ENCODE measurements at places on chromosomes 16 and 17. TPM values are rescaled to one million over a fixed set of nuclear protein-coding genes. Genes with fewer than 3 reads are reported as not detected.
A peak's percentile ranks its signal among the peaks of the same experiment; 100 is the strongest.

DNA sequence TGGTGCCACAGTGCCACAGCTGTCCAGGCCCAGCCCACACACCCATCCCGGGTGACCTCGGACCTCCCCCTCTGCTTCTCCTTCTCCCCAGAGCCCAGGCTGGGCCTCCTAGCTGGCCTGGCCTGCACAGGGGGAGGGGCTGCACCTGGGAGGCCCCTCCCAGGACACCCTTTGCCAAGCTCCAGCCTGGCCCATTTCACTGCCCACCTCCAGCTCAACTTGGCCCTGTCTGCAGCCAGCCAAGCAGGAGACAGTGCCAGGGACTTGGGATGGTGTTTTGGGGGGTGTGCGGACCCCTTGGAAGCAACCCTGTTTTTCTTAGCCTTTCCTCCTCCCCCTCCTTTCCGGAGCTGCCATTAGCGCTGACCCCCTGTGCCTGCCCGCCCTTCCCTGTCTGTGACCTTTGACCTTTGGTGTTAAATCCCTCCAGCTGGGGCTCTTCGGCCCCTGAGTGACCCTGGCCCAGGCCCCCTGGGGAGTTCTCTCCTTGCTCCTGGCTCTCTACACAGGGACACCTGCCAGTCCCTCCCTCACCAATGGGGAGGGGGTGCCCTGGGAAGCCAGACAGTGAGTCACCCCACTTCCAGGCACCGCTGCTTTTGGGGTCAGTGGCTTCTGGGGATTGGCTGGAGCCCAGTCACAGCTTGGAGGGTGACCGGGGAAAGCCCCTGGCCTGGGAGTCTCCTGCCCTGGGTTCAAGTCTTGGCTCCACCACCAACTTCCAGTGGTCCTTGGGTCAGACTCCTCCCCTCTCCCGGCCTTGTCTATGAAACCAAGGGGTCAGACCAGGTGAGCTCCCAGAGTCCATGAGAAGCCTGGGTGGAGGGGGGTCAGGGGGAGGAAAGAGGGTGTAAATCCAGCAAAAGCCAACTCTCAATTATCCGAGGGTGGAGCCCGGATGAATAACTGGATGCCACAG is 1.9 kb downstream of the GLIS2 start:
- DNase-seq, result no peak

DNA sequence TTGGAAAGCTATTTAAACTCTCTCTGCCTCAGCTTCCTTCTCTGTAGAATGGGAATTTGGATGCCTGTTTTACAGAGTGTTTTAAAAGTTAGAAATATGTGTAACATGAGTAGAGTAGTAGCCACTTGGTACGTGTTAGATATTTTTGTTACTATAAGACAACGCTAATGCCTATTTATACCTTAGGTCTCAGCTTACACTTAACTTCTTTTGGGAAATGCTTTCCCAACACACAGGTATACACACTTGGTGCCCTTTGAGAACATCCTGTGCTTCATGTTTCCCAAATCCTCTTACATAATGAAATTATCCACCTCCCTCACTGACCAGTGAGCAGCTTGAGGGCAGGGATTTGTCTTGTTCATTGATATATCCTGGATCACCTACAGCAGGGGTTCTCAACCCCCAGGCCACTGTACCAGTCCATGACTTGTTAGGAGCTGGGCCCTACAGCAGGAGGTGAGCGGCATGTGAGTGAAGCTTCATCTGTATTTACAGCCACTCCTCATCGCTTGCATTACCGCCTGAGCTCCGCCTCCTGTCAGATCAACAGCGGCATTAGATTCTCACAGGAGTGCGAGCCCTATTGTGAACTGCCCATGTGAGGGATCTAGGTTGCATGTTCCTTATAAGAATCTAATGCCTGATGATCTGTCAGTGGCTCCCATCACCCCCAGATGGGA is 33.5 kb downstream of the ARSG start:
- DNase-seq, result no peak

ANKRD13B gene
- 52.6 TPM for total RNA-seq

GRCh38 chr17:61382796-61383688 is 16.6 kb upstream of the TBX2 start:
- no peak for DNase-seq

GRCh38 chr16:2537451-2538379 is at the start of gene PDPK1:
Gene PDPK1 (plus strand): TSS chr16:2538021. CDS start chr16:2538113, 92 bp downstream.
- DNase-seq, result peak; percentile 92

NOS2 gene
- 0.20 TPM for total RNA-seq

DNA sequence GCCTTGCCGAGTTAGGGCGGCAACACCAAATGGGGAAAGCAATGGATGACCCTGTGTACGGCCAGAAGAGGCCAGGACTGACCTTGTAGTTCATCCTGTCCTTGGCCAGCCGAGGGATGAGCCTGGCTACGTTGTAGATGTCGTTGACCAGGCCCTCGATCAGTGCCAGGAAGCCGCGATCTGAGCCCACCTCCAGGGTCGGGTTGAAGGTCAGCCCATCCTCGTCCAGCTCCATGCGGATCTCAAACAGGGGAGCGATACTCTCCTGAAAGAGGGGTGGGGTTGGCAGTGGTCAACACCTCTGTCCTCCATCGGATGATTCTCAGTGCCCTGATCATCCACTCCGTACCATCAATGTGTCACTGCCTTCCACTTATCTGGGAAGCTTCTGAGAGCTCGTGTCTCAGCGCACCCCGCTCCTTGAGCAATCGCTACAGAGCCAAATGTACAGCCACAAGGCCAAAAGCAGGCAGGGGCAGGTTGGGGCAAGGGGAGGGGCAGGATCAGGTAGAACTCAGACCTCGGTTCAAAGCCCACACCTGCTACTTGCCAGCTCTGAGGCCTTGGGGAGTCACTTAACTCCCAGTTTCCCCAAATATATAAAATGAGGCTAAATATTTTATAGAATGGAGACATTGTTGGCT is 39.9 kb downstream of the DNAH17 start:
- DNase-seq, result no peak

KRT28 gene
- total RNA-seq, result not detected

DNA sequence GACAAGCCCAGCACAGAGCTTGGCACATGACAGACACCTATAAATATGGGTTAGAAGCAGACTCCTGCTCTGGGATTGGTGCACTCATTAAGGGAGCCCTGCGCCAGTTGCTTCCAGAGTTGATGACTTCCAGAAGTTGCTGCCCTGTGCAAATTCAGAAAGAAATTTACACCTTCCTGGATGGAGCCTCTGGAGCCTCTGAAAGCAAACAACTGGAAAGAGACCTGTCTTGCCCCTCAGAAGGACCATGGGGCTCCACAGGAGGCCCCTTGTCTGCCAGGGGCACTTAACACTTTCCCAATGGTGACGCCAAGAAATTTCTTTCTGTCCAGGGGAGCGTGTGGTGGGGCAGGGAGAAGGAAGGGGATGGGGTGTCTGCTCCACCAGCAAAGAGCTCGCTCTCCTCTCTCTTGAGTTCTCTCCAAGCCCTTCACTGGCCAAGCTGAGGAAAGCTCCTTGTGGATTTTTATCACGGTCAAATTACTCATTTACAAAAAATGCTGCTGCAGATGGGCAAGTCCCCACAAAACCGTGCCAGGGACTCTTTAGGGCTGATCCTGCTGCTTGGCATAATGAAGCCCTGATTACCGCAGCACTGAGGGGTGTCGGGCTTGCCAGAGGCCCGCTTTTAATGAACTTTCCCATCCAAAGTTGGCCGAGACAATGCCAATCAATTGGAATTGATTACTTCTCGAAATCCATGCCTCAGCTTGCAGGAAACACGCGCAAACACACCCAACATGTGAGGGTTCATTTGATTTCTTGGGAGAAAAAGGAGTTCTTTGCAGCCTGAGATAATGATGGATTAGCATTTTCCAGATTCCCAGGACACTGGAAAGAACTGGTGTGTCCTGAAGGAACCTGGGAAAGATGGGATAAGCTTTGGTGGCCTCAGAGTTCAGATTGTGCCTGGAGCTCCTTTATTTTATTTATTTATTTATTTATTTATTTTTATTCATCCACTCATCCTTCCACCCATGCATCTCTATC is 583.6 kb upstream of the CDH5 start:
- no peak for DNase-seq

DNA sequence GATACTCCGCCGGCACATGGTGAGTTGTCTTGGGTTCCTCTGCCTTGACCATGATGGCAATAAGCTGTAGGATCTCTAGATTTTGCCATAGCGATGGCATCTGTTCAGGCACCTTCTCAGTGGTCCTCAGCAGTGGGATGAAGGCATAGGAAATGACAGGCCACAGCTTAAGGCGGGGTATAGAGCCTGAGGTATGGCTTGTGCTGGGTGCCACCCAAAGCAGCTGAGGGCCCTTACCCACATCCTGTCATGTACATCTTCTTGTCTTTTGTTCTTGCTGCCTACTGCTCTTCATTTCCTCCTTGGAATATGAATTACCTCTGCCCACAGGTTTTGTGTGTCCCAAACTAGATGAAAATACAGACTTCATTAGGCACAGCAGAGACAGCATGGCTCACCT is 29.5 kb downstream of the KAT7 start:
- no peak for DNase-seq

GRCh38 chr16:77967054-77967904 is 55.1 kb upstream of the CLEC3A start:
- DNase-seq, result no peak

TBC1D3L gene
- 59.1 TPM for total RNA-seq

ABCC6 gene
- total RNA-seq, result 4.2 TPM

DNA sequence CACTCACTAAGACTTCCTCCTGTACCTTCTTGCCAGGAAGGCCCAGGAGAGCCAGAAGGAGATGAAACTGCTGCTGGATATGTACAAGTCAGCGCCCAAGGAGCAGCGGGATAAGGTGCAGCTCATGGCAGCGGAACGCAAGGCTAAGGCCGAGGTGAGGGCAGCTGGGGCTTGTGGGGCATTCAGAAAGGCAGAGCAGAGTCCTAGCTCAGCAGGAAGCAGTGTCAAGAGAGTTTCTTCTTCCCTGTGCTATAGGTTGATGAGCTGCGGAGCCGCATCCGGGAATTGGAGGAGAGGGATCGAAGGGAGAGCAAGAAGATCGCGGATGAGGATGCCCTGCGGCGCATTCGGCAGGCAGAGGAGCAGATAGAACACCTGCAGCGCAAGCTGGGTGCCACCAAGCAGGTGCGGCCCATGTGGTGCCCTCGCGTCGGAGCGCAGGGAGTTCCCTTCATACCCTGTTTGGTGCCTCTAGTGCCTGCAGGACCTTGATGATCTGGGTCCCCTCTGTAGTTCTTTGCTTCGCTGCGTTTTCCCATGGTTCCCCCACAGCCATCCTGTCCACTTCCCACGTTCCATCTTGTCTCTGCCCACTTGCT is 6.6 kb downstream of the RNF40 start:
- DNase-seq, result no peak

HEATR9 gene
- total RNA-seq, result not detected

DNA sequence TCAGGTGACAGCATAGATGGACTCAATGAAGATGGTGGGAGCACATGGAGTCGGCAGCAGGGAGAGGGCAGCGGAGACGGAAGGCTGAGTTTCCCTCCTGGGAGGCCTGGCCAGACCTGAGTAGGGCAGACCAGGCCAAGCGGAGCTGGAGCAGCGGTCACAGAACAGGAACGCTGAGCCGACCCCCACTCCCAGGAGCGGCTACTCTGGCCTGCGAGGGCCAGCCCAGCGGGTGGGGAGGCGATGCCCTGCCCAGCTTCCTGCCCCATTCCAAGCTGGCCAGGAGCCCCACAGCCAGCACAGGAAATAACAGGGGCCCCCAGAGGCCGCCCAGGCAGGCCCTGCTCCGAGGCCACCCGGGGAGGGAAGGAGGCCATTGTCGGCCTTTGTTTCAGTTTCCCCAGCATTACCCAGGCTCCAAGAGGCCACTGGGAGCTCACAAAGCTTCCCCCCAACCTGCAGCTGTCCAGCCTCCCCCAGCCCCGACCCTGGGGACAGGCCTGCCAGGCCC is 79.8 kb downstream of the ZNF423 start:
- no peak for DNase-seq

DNA sequence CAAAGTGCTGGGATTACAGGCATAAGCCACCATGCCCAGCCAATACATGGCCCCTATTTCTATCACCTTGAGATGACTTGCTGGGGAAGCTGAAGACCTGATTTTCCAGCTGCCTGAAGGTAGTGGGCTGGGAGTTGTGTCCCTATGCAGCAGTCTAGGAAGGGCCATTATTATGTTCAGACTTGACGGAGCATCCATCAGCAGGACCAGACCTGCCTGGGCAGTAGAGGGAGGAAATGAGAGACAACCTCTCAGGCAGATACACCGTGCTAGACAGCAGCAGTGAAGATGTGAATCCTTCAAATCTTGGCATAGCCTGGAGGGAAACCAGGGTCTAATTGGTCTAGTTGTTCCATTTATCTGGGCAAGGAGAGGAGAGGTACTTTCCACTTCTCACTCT is 35.6 kb upstream of the PHOSPHO1 start:
- DNase-seq, result no peak

ZNF23 gene
- 16.4 TPM for total RNA-seq

DNA sequence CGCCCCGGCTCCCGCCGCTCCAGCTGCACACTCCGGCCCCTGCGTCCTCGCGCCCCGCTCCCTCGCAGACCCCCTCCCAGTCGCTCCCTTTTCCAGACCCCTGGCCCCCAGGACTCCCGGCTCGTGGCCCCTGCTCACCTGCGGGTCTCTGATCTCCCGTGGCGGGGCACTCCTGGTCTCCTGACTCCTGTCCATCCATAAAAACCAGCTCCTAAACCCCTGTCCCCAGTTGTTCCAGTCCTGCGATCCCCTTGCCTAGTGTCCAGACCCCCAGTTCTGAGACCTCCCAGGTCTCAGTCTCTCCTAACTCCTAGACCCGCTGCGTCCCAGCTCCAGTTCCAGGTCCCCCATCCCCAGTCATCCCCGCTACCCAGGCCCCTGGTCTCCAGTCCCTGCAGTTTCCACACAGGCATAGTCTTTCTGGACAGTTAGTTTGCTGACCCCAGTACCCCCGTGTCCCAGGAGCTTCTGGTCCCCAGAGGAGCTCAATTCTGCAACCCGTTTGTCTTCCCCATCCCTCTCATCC is 379 bp downstream of the SNX29 start:
- DNase-seq, result no peak

DNA sequence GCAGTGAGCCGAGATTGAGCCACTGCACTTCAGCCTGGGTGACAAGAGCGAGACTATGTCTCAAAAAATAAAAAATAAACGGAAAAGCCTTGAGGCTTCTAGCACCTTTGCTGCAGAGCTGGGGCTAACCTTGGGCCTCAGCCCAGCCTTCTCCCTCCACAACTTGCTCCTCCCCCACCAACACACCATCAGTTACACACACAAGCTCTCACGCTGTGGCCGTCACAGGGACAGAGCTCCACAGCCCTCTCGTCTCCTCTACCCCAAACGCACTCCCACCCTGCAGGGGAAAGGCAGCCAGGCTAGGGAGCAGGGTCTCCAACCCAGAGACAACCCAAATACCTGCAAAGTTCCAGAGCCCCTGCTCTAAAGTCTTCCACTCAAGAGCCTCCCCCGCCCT is 22.0 kb upstream of the MRPS23 start:
- DNase-seq, result no peak

NLRC3 gene
- total RNA-seq, result not detected

CEP295NL gene
- 3.2 TPM for total RNA-seq

EMC6 gene
- total RNA-seq, result 36.5 TPM

ACAP1 gene
- 8.9 TPM for total RNA-seq

DNA sequence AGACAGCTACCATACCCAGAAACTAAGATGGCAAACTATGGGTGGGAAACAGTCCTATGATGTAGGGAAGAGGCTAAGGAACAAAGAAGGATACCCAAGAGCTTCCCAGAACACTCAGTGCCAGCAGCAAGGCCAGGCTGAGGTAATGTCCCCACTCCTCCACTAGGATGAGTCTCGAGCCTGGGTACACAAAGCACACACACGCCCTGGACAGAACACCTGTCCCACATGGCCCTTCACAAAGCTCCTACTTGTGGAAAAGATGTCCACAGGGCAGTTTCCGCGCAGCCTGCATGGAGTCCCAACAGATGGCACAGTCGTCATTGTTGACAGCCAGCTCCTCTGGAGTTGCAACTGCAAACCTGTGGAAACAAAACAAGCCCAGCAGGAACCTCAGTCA is 23.9 kb downstream of the AMFR start:
- no peak for DNase-seq
